ENCODE measurements at places on chromosomes 4 and X.
A peak's percentile ranks its signal among the peaks of the same experiment; 100 is the strongest.

DNA sequence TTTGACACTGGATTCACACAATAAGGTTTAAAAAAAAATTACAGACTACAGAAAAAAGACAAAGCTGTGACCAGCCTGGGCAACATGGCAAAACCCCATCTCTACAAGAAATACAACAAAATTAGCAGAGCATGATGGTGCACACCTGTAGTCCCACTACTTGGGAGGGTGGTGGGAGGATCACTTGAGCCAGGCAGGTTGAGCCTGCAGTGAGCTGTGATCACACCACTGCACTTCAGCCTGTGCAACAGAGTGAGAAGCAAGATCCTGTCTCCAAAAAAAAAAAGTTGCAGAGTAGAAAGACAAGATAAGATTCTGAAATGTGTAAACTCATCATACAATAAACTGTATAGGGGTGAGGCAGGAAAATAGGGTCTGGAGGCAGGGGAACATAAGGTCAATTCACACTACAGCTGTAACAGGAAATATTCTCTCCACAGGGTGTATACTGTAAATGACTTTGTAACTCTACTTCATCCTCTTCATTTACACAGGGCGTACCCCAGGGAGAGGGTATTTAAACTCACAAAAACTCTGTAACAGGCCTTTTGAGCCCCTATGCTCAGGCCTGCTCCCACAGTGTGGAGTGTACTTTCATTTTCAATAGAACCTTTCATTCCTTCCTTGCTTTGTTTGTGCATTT, 112.6 kb upstream of the MAPK10 start:
- no peak for DNase-seq

GRCh38 chr4:154205471-154205870, 286.1 kb downstream of the DCHS2 start:
- DNase-seq: peak; percentile 13

GRCh38 chr4:170700064-170700463, 610.3 kb upstream of the AADAT start:
- DNase-seq: no peak

DNA sequence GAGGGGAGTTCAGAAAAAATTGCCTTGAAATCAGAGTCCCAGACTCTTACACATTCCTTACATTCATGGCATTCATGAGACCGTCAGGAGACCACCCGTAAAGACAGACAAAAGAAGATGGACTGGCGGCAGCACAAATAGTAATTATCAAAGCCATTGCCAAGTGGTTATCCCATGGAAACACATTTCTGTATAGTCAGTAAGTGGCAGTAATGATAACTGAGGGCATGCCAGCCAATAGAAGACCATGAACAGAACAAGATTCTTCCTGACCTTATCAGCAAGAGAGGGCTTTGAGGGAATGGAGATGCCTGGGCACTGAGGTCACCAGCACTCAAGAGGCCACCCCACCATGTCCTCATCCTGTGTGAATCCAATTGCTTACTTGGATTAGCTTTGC, 121.7 kb upstream of the HCCS start:
- no peak for DNase-seq

DNA sequence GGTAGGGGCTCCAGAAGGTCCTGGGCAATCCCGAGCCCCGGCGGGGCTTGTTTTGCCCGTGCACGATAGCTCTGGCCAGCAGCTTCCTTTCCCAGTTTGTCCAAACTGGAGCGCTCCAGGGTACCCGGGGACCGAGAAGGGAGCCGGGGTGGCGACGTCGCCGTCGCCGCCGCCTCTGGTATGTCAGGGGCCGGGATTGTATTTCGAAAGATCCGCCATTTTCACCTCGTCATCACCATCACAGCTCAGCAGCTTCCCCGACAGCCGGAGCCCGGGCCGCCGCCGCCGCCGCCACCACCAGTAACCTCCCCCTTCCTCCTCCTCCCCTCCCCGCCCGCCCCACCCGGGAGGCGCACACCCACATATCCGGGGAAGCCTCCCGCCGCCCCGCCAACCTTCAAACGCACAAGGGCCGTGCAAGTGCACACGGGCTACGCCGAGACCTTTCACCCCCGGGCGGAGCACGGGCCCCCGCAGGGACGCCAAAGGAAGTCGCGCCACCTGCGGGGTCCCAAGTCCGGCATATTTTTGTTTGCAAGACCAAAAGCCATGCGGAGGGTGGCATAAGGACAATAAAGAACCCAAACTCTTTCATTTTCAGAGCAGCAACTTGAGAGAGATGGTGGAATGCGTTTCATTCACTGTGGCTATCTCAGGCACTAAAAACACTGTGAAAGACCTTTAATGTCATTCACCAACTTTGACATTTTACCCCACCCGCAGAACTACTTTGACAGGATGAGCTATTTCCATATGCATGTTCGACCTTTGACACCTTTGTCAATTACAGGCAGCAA, at the start of gene LIN54:
Gene LIN54 (minus strand): TSS at position 302 of the 797 bp plus-strand sequence. CDS start 25,979 bp downstream, outside the sequence.
- no peak for DNase-seq

GRCh38 chr4:42906341-42906740, 13.8 kb downstream of the GRXCR1 start:
- no peak for DNase-seq

- DNase-seq: no peak
Observed at GRCh38 chr4:121712001-121712651, 15.3 kb upstream of the ANXA5 start.

- DNase-seq: no peak
Observed at GRCh38 chr4:150248181-150248580, 169.9 kb downstream of the DCLK2 start.

DNA sequence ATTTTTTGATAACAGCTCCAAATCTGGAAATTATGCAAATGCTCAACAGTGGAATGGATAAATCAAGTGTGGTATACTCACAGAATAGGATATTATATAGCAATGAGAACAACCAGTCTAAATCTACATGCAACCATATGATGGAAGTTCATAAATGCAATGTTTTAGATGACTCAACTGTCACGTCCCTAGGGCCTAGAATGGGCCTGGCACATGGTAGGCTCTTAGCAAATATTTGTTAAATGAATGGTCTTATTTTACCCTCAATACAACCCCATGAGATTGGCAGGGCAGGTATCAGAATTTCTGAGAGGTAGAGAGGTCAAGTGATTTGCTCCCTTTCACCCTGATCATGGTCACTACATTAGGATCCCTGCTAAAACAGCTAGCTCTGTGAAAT, 14.6 kb upstream of the NKX3-2 start:
- DNase-seq: no peak

- no peak for DNase-seq
Observed at GRCh38 chr4:2698504-2698903, 57.6 kb downstream of the TNIP2 start.

GRCh38 chr4:189046642-189047041, 894.0 kb upstream of the FRG1 start:
- DNase-seq: peak; percentile 9

- DNase-seq: no peak
Observed at GRCh38 chr4:83179205-83179604, 64.7 kb upstream of the PLAC8 start.

- no peak for DNase-seq
Observed at GRCh38 chr4:31655328-31655727, 935.2 kb downstream of the PCDH7 start.

- no peak for DNase-seq
Observed at GRCh38 chrX:24268786-24269185, 45.1 kb downstream of the SUPT20HL2 start.

GRCh38 chr4:152509595-152510225, 26.2 kb downstream of the FBXW7 start:
- no peak for DNase-seq

- no peak for DNase-seq
Observed at GRCh38 chr4:7867701-7868435, 71.8 kb downstream of the AFAP1 start.

- DNase-seq: no peak
Observed at GRCh38 chr4:23422878-23423277, 467.0 kb downstream of the PPARGC1A start.

DNA sequence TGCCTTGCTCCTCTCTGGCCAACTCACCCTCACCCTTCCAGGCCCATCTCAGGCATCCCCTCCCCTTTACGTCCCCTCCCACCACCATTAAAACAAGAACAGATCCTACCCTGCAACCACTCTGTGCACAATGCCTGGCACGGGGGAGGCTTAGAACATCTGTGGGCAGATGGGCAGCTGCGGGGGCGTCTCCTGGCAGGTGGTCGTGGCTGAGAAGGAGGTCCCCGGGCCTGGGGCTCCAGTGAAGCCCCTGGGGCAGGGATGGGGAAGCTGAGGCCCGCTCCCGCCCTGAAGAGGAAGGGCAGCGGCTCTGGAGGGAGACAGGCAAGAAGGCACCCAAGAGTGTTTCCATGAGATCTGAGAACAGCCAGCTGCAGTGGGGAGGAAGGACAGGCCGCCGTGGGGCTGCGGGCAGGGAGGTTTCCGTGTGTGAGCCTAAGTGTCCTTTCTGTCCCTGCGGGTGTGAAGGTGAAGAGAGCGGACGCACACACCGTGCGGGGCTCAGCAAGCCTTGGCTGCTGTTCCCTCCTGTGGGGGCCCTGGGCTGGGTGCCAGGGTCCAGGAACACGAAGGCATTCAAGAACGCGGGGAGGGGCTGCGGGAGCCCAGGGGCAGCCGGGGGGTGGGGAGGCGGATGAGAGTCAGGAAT, 7.8 kb upstream of the TBC1D14 start:
- DNase-seq: no peak

DNA sequence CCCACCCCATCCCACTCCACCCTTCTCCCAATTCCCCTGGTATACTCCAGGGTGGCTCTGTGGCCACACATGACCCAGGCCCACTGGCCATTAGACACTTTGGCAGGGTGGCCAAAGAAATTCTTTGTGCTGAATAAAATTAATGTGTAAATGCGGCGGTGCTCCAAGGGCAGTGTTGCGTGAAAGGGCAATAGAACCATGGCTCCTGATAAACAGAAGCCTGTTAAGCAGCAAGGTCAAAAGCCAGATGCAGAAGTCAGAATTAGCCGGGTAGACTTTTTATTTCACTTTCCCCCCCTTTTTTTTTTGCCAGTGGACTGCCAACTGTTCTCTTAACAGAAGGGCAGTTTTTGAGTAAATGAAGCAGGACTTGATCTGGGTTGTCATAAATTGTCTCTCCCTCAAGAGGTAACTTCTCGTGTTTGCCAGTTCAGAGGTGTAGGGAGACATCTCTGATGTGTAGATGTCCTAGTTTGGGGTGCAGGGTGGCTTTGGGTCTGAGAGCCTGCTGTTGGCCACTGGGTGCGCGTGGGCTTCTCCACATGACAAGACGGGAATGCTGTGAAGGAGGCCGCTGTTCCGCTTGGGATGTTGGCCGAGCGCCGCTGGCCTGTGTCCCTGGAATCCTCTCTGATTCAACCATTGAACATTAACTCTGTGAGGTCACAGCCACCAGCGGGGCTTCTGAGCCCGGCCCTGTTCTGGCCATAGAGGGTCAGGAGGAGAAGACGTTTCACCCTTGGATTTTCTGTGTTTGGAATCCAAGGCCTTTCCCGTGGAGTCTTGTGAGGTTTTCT, 139.5 kb downstream of the TBL1X start:
- DNase-seq: no peak

DNA sequence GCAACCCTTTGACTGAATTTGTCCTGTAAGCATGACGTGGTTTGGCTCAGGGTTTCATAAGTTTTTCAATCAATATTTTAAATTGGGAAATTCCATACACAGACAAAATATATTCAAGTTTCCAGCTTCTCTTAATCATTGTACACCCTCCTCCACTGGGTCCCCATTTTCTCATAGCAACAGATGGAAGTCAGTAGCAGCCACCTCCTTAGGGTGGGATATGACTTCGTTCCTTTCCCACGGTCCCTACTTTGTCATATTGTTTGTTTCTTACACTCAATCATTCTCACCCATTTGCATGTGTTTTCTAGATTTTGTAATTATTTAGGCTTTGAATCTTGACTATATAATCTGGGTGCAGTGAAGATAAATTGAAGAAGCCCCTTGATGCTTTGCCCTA, 664.5 kb upstream of the IGFBP7 start:
- DNase-seq: no peak

GRCh38 chr4:155017426-155017825, 191.0 kb upstream of the NPY2R start:
- no peak for DNase-seq

GRCh38 chrX:18537524-18537923, 112.1 kb downstream of the CDKL5 start:
- no peak for DNase-seq

GRCh38 chrX:149572743-149573142, 14.5 kb downstream of the MAGEA9B start:
- no peak for DNase-seq

GRCh38 chr4:138205531-138206233, 36.5 kb downstream of the SLC7A11 start:
- DNase-seq: no peak

DNA sequence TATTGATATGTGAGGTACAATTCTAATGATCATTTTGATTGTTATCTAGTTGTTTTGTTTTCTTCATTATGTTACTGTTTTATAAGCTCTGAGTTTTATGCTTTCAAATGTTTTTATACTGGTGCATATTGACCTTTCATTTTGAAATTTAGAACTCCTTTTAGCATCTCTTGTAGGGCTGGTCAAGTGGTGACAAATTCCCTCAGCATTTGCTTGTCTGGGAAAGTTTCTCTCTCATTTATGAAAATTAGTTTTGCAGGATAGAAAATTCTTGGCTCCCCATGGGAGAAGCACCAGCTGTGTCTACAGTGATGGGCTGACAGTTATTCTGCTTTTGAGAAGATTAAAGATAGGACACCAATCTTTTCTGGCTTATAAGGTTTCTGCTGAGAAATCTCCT, 105.3 kb upstream of the SPRY1 start:
- DNase-seq: no peak

DNA sequence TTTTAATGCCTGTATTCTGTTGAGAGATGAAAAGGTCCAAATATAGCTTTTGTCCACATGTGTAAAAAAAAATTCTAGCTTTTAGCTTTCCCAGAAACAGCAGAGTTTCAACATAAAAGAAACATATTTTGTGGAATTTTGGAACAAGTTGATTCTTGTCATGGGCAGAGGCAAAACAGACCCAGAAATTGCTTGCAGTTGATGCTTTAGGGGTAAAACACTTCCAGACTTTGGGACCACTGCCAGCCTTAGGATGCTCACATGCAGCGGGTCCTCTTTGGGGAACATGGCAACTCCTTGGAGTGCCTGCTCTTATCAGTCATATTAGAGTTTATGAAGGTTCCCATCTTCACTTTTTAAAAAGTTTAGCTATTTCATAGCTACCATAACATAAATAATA, 30.4 kb downstream of the DCLK2 start:
- DNase-seq: no peak

GRCh38 chr4:1381944-1382541, 24.2 kb downstream of the NKX1-1 start:
- DNase-seq: no peak

Measured in smooth muscle cell of the brain vasculature (primary cell).